ENCODE measurements at places on chromosomes 1 and 21. TPM values are rescaled to one million over a fixed set of nuclear protein-coding genes. Genes with fewer than 3 reads are reported as not detected.

The KCNN3 gene
- total RNA-seq: 0.72 TPM

The SYT11 gene
- 2.2 TPM for total RNA-seq

The GNPAT gene
- total RNA-seq: 45.0 TPM

The HSD3B1 gene
- total RNA-seq: 5.4 TPM

The LINGO4 gene
- 0.38 TPM for total RNA-seq

The CD1D gene
- total RNA-seq: 0.38 TPM

The FBLIM1 gene
- total RNA-seq: 24.7 TPM

The SELE gene
- 1.5 TPM for total RNA-seq

The ASPM gene
- 5.1 TPM for total RNA-seq

The CELA2B gene
- total RNA-seq: not detected

The BGLAP gene
- not detected for total RNA-seq

The C8A gene
- 1.2 TPM for total RNA-seq

The FAAP20 gene
- 31.0 TPM for total RNA-seq

The TNFRSF25 gene
- total RNA-seq: 67.4 TPM

The CTSS gene
- 14.9 TPM for total RNA-seq

The LCE1A gene
- 502 TPM for total RNA-seq

The ZMYND12 gene
- total RNA-seq: 3.0 TPM

The FMO2 gene
- total RNA-seq: 3.8 TPM

The TNFSF4 gene
- total RNA-seq: not detected

The SLC45A1 gene
- 0.97 TPM for total RNA-seq

The DCST2 gene
- total RNA-seq: 13.4 TPM

The ELOA gene
- total RNA-seq: 38.2 TPM

The COA7 gene
- 14.8 TPM for total RNA-seq

The MTX1 gene
- total RNA-seq: 38.3 TPM

The CHTOP gene
- 56.8 TPM for total RNA-seq

The TAS1R2 gene
- total RNA-seq: 0.38 TPM

The ANKRD35 gene
- total RNA-seq: 32.9 TPM

The CLCA2 gene
- 105 TPM for total RNA-seq

The ENO1 gene
- 489 TPM for total RNA-seq

The PRKAA2 gene
- 1.2 TPM for total RNA-seq

The OVAAL gene
- not detected for total RNA-seq

The C1orf87 gene
- total RNA-seq: not detected

The PTGFR gene
- 3.2 TPM for total RNA-seq

The SIM2 gene
- not detected for total RNA-seq

The TRIM17 gene
- total RNA-seq: 3.1 TPM

Data from suprapubic skin (tissue), 4 donors.